ENCODE measurements at places on chromosomes 12 and 14. TPM values are rescaled to one million over a fixed set of nuclear protein-coding genes. Genes with fewer than 3 reads are reported as not detected.

- DNase-seq = no peak
These were observed 53.3 kb downstream of the WDR20 start for GRCh38 chr14:102192840-102193502.

Gene PTGER2
- polyA plus RNA-seq = 0.23 TPM

DNA sequence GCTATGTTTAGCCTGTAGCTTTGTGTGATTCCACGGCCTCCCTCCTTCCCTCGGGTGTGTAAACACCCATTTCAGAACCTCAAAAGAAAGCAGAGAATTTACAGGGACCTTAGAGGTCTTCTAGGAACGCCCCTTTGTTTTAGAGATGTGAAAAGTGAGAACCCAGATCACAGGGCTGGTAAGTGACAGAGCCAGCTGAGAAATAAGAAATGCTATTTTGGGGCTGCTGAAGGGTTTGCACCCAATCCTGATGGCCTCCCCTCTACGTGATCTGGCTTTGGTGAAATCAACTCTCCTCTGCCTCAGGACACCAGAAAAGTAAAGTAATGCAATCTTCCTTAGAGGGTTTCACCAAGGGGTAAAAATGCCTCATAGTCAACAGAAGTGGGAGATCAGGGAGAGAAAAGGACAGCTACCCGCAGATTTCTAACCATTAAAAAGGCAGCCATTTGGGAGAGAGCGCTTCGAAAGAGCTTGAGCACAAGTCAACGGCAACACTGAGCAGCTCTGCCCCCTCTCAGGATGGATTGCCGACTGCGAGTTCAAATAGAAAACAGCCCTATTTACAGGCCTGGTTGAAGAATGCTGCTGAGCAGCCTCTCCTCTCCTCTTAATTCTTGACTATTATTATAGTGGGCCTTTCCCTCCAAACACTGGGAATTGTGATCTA, 78.5 kb upstream of the RASSF3 start:
- no peak for DNase-seq

Gene GDF3
- not detected for polyA plus RNA-seq

DNA sequence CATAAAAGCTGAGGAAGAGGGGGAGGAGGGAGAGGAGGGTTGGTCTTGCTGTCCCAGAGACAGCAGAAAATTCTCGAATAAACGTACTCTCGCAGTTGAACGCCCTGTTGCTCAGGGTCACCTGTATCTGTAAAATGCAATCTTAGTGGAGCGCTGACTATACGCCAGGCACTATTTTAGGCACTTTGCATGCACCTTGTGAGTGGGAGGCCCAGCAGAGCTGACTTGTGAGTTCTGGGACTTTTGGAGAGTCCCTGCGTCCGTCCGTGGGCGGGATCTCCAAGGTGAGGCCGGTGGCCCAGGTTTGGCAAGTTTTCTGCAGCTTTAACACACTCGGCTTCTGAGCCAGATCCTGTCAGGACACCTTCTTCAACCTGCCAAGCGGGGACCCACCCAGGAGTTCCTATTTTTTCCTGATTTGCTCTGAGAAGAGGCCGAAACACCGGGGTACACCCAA, 32.5 kb upstream of the PLEKHG6 start:
- DNase-seq = no peak

DNA sequence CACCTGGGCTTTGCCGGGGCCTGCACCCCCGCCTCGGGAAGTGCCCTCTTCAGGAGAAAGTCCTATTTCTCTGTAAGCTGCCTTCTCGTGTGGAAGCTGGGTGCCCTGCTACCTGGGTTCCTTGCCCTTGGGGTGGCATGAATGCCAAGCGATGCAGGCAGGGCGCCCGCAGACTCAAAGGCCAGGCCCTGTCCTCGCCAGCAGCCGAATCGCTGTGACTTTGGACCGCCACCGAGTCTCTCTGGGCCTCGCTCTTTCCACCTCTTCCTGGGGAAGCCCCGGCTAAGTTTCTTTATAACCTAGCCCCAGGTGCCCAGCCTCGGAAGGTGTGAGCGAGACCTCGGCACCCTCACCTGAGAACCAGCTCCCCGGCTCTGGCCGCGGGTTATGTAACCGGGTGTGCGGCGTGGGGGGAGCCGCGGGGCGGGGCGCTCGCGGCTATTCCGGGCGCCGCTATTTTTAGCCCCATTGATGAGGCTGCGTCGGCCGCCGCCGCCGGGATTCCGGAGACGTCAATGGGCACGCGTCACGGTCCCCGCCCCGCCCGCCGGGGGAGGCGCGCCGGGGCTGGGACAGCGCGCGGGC, 14.6 kb upstream of the NR4A1 start:
- DNase-seq = no peak

GRCh38 chr14:88599761-88600439, 37.1 kb downstream of the ZC3H14 start:
- DNase-seq = peak; percentile 77

DNA sequence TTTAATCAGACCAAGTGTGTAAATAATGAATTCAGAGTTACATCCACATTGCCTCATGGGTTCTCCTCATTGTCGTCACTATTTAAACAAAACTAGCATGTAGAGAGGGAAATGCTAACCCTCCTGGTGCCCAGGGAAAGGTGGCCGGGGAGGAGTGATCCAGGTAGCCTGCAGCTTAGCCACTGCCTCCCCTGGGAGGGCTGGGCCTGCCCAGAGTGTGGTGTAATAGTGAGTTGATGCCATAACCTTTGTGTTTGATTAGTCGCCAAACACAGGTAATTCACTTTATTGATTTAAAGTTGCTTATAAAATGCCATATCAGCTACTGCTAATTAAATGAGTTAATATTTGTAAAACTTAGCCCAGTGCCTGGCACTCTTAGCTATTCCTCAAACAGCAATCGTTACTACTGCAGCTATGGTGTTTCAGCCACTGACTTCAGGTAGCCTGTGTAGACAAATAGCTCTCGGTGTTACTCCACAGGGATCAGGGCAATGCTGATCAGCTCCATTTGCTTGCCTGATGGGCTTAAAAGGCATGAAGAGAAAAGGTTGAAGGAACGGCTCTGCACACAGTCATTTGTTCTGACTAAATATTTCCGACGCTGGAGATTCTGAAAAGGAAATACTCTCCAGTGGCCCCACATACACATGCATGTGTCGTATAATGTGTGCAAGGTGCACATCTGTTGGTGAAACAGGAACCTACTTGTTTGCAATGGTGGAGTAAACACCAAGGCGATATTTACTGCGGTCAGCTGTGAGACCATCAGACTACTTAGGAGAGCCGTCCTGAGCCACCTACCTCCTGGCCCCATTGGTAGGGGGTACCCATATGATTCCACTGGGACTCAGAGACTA, 45.7 kb upstream of the PRMT8 start:
- DNase-seq = no peak

- no peak for DNase-seq
These were observed at the start of gene KITLG for GRCh38 chr12:88580051-88580871. KITLG (minus strand) TSS chr12:88580471; CDS start chr12:88580278, 193 bp downstream.

- no peak for DNase-seq
These were observed 7.9 kb upstream of the KRT2 start for GRCh38 chr12:52659951-52660350.

DNA sequence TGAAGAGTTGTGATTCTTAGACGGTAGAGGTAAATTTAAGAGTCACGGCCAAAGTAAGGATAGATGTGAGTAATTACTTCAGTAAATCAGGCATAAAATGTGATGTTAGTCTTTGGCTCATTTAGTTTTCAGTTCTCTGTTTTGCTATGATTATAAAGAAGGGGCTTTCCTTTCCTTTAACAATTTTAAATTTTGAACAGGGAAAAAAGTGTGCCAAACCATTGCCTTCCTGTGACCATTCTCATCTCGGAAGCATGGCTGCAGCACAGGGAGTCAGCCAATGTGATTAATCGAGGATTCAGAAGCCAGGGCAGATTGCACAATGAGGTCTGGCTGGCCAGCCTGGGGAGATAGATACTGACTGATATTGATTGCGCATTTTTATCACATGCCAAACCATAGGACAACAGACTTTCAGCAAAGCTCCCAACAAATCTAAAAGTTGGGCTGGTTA, 480.2 kb upstream of the PRICKLE1 start:
- DNase-seq = peak; percentile 3

Gene MDP1
- 39.8 TPM for polyA plus RNA-seq

GRCh38 chr12:94020335-94020734, 128.0 kb upstream of the PLXNC1 start:
- no peak for DNase-seq

GRCh38 chr12:132754160-132754932, 7.3 kb downstream of the ANKLE2 start:
- no peak for DNase-seq

Measured in GM12878 (cell line).